ENCODE measurements at places on chromosomes 7 and 10.

GRCh38 chr7:146875237-146875785 lies 758.7 kb downstream of the CNTNAP2 start:
- no peak for DNase-seq

GRCh38 chr10:126373972-126374371 lies 14.3 kb downstream of the ADAM12 start:
- DNase-seq: peak; percentile 53

DNA sequence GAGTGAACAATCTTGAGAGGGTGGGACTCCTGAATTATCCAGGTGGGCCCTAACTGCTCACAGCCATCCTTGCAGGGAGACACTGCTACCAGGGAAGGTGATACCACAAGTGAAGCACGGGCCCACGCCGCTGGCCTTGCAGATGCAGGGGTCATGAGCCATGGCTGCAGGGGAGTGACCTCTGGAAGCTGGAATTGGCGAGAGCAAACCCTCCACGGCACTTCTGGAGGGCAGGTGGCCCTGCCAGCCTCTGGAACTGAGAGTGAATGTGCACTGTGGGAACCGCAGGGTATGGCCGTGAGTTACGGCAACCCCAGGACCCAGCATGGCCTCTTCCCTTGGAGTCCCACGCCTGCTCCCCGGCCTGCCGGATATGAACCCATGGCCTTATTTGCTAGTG lies 37.5 kb downstream of the STK32C start:
- no peak for DNase-seq

- peak; percentile 29 for DNase-seq
Measured at GRCh38 chr7:120867932-120868331, 10.0 kb upstream of the TSPAN12 start.

- no peak for DNase-seq
Measured at GRCh38 chr7:128893251-128894100, 17.0 kb downstream of the KCP start.

- DNase-seq: no peak
Measured at GRCh38 chr7:70660154-70660818, 471.7 kb upstream of the GALNT17 start.

DNA sequence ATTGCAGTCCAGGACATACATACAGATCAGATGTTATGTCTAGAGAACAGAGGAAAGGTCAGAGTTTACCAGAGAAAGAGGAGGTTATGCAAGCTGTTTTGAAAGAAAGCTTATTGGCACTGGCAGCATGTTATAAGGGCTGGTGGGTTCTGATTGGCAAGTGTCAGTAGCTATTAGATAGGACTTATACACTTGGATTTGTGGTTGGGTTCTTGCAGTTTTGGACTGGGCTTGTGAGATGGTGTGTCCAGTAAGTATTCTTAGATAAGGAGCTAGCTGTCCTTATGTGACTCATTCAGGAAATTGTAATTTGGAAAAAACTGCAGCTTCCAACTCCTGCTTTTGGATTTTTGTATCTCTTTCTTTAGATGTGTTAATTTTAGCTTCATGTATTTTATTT lies 130.7 kb upstream of the NAMPT start:
- DNase-seq: no peak

DNA sequence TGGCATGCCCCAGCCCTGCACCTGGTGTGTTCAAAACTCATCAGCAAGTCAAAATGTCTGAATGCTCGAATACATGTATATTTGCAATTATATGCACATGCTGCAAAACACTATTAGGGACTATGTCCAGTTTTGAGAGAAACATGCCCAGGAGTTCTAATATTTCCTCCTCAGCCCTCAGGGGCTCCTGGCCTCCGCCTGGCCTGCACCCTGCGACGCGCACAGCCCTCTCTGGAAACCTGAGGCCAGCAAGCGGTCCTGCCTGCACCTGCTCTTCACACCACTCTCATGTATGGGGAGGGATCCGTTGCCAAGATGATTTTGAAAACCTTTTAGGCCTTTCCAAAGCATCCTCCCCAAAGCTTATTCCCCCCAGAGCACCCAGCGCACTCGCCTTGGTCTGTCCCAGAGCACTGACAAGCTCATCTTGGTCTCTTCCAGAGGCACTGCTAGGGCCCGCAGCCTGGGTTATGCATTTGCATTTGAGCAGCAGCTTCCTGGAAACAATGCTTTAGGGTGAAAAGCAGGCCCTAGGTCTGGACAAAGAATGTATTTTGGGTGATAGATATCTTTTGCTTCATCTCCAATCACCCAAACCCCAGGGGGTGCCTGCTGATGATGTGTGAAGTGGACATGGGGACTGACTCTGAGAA lies 22.6 kb upstream of the CNPY1 start:
- no peak for DNase-seq

DNA sequence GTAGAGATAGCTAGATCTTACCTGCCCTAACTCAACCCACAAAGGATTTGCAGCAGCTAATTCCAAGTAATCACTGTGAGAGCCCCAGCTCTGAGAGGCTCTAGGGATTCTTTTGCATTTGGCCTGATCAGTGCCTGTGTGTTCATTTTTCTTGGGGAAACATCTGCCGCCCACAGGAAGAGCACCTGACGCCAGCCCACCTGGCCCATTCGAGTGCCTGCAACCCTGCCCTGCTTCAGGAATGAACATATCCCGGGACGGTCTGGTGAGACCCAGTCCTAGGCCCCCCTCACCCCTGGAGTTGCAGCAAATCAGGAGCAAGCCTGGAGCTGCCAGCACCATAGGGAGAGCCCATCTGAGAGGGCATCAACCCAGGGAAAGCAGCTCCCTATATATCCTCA lies 38.8 kb downstream of the GSDME start:
- no peak for DNase-seq

- DNase-seq: no peak
Measured at GRCh38 chr7:98267303-98267702, 14.2 kb upstream of the BRI3 start.

DNA sequence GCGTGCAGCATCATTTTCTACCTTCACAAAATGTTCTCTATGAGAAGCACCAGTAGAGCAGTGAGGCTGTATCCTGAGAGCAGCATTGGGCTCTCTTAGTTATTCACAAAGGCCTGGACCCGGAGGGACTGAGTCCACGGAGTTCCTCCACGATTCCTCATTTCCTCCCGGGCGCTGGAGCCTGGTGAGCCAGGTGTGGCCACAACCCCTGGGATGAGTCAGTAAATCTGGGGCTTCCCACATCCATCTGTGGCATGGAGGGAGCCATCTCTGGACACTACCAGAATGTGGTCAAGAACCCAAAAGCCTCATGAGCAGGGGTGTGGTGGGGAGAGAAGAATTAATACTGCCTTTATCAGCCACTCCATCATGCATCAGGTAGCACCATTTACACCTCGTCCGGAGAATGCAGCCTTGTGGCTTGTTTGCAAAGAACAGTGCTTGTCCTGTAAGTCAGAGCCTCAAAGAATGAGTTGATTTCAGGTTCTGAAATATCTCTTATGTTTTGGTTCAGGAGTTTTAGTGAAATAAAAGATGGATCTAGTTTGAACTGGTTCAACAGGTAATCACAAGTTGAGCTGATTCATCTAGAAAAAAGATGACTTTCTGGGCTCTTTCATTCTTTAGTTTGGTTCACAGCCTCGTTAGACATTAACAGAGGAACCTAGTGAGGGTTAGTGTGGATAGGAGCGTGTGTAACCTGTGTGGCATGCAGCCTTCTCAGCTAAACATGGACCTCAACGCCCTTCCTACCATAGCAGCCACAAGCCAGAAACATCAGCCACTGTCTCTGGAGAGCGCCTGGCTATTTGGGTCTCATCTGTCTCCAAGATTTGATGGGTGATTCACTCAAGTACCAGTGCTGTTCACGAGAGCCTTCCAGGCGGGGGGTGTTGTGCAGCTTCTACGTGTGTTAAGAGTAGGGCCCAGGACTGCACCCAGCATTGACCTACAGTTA lies 95.2 kb downstream of the WDR37 start:
- DNase-seq: peak; percentile 77
